ENCODE measurements at places on chromosomes 7 and 10. TPM values are rescaled to one million over a fixed set of nuclear protein-coding genes. Genes with fewer than 3 reads are reported as not detected.

Gene GRID2IP
- total RNA-seq = 0.44 TPM

- no peak for DNase-seq
Measured at GRCh38 chr10:72104472-72105097, 16.2 kb upstream of the SPOCK2 start.

DNA sequence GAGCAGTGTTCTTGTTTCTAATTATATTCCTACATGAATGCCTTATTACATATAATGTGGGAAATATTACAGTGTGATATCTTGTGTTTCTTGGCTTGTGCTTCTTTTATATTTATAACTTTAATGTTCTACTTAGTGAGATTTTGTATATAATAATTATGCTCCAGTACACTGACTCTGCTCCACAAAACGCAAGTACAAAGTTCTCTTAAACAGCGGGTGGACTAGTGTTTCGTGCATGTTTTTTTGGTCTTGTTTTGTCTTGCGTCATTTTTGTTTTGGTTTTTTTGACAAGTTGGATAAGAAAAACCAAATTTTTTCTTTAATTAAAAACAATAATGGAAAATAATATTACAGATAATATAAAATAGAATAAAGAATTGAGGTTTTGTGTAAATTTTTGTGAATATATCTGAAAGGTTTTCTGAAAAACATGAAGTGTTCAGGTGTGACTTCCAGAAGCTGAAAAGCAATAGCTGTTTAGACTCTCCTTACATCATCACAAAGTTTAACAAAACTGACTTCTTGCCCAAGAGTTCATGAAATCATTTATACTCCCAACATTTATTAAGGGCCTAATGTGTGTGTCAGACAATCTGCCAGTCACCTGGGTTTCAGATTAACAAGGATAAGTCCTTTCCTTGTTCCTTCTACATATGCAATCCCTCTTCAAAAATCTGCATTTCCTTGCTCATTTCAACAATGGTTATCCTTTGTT is 331.8 kb downstream of the LRRTM3 start:
- DNase-seq = no peak

- no peak for DNase-seq
Measured at GRCh38 chr7:4792537-4793126, 17.2 kb downstream of the AP5Z1 start.

DNA sequence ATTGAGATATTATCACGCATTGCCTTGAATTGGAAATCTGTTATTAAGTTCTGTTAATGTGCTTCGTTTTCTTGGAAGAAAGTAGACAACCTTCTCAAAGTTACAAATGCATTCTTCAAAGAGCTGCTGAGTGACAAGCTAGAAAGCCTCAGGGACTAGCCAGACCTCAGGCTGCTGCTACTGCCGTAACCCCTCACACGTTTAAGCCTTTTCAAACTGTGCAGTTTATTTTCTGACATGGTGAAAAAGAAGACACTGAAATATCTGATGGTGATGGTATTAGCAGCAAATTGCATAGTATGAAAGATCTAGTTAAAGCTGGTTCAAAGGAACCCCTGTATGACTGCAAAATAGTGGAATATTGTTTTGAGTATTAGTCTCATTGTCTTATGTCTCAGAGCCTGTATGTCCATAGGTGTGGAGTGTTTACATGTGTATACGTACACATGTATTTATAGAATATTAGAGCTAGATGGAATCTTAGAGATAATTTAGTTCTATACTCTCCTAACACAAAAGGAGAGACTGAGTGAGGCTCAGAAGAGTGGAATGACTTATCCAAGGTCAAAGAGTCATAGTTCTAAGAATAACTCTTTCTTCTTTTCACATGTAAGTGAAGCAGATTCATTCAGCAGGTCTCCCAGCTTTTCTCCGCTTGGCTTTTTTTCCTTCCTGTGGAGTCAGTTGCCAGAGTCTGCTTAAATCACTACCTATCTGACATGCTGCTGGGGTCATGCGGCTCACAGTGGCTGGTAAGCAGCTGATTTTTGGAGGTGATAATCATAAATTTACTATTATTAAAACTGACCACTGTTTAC is 431.9 kb downstream of the PLXDC2 start:
- no peak for DNase-seq

GRCh38 chr7:87837597-87837996 is 38.6 kb downstream of the SLC25A40 start:
- no peak for DNase-seq

Measured in hepatocyte (in vitro differentiated cells).